ENCODE measurements at places on chromosomes 2 and 18. TPM values are rescaled to one million over a fixed set of nuclear protein-coding genes. Genes with fewer than 3 reads are reported as not detected.

ARMC9 gene
- 60.4 TPM for total RNA-seq

TP53I3 gene
- 47.3 TPM for total RNA-seq

EGR4 gene
- total RNA-seq: under 0.01 TPM

TFPI gene
- 111 TPM for total RNA-seq

REG1B gene
- not detected for total RNA-seq

KIF1A gene
- not detected for total RNA-seq

KCNE4 gene
- 11.0 TPM for total RNA-seq

- DNase-seq: no peak
These were observed 67.6 kb downstream of the ITGB1BP1 start for GRCh38 chr2:9355716-9356115.

GRCh38 chr2:49111456-49111855 lies 42.9 kb downstream of the FSHR start:
- no peak for DNase-seq

DNA sequence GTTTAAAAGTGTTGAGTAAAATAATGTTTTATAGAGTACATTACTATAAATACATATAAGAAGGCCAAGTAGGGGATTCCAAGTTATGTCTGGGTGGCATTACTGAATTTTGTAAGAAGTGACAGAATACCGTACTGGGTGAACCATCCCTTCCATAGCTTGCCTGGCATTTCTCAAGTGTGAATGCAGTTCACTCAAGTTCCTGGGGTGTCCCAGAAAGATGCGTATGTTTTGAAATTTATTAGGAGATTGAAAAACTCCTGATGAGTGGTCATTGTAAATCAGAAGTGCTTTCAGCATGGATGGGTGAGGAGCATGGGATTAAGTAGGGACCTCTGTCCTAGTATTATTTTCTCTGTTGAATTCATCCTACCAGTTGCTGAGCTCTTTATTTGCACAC lies 103.2 kb downstream of the VAPA start:
- peak; percentile 11 for DNase-seq

GRCh38 chr2:236769981-236770671 lies 200.5 kb downstream of the ACKR3 start:
- DNase-seq: peak; percentile 100

DNA sequence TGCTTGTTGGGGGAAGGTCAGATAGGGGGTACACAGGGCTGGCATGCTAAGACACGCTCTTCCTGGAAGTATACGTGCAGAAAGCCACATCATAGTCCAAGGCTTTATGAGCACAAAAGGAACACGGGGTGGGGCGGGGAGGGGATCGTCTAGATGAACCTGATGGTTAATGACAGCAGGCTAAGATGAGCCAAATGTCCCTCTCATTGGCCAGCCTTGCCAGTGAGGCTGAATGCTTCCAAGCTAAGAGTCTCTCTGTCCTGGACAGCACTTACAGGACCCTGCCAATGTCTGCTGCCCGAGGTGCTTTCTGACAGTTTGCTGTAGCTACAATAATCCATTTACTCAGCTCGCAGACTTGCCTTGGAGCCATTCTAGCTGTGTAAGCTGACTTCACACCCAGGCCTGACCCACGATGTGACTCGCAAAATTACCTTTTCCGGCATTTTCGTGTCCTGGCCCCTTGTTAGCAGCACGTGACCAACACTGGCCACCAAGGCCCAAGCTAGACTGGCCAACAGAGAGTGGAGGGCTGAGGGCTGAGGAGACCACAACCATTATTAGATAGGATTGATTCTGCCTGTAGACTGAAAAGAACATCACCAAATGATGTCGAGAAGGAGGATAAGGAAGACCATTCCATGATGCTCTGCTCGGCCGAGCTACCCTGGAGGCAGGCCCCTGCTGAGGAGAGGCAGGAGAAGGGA lies 84.2 kb downstream of the MALT1 start:
- DNase-seq: no peak

GRCh38 chr2:218264773-218265561 lies 4.2 kb downstream of the GPBAR1 start:
- DNase-seq: no peak

- no peak for DNase-seq
These were observed 68.0 kb upstream of the RAB6C start for GRCh38 chr2:129911363-129912065.

- no peak for DNase-seq
These were observed 217.7 kb upstream of the SMAD7 start for GRCh38 chr18:49168281-49168985.

- DNase-seq: no peak
These were observed 278.3 kb downstream of the TNS1 start for GRCh38 chr2:217724471-217724870.

GRCh38 chr18:46411867-46412690 lies 244.9 kb downstream of the LOXHD1 start:
- peak; percentile 34 for DNase-seq

DNA sequence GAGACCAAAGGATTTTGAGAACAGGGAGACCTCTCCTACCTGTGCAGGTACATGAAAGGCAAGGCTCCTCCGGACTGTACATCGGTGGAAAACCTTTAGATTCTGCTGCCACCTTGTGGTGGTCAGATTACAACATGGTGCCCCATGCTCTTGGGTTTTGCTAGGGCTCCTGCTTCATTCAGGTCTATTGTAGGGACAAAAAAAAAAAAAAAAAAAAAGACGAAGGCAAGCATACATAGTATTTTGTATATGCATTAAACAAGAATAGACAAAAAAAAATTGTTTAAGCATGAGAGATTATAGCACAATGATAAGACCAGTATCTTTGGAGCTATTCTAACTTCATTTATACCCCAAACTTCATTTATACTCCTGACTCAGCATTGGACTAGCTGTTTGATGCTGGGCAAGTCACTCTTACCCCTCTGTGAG lies 27.4 kb upstream of the SPR start:
- DNase-seq: peak; percentile 38

DNA sequence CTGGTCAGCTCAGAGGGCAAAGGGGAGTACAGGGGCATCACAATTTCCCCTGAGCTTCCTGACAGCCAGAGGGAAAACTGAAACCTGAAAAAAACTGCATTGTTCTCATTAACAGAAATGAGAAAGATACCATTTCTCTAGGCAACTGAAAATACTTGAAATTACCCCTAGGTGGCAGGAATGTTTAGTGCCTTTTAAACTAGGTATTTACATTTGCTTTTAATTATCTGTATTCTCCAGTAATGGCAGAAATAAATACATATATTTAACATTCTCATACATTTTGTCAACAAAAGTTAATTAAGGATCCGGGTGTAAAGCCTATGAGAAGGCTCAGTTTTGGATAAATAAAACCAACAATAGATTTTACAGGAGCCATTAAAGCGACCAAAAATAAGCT lies 34.5 kb downstream of the RPL31 start:
- peak; percentile 21 for DNase-seq

All from fibroblast of lung (primary cell).